ENCODE measurements at places on chromosomes 4 and X.

- DNase-seq = no peak
Measured at GRCh38 chr4:153153339-153153871, 50.8 kb upstream of the TRIM2 start.

GRCh38 chrX:39309018-39309635 lies 507.9 kb downstream of the MID1IP1 start:
- peak; percentile 4 for DNase-seq

- DNase-seq = no peak
Measured at GRCh38 chr4:16652732-16653305, 245.6 kb downstream of the LDB2 start.

- DNase-seq = no peak
Measured at GRCh38 chrX:69096963-69097362, 68.3 kb downstream of the PJA1 start.

GRCh38 chr4:104743215-104743653 lies 248.5 kb upstream of the CXXC4 start:
- no peak for DNase-seq

DNA sequence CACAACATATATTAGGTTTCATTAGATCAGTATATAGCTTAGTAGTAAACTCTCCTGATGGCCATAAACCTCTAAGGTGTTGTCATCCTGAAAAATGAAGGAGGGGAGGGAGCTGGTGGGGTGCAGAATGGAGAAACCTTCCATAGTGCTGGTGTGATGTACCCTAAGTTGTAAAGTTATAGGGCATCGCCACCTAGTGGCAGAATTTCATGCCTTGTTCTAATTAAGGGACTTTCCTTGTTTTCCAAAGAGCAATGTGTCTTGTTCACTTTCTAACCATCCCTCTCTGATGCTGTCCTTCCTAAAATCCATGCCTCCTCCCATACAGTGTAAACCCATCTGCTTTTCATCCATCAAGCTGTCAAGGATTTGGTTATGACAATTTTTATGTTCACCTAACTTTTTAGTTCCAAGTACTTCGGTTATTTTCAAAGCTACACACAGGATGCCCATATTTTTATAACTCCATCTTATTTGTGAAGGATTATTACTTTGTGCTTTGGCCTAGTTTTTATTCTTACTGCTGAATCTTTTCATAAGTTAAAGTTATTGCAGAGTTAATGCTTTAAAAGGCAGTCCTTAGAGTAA lies 4.5 kb downstream of the NBDY start:
- peak; percentile 22 for DNase-seq

GRCh38 chrX:17682259-17682658 lies 55.0 kb upstream of the SCML1 start:
- DNase-seq = no peak

All from stimulated activated CD8-positive, alpha-beta memory T cell treated with anti-CD3 and anti-CD28 coated beads, Interleukin-2, amount 100 ng/mL, for 1 hour (primary cell).